ENCODE measurements at places on chromosomes 1 and 21.
A peak's percentile ranks its signal among the peaks of the same experiment; 100 is the strongest.

DNA sequence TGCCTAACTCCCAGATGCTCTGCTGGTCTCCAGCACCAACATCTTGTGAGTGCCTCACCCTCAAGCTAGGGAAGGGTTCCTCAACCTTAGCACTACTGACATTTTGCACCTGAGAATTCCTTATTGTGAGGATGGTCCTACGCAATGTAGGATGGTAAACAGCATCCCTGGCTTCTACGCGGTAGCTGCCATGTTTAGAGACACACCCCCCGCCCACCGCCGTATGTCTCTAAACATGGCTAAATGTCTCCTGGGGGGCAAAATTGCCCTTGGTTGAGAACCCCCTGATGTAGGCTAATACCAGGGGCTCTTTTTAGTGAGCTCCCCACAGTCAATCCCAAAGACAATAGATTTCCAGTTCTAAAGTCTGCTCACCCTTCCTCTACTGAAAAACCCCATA lies 2.5 kb upstream of the MAP7D1 start:
- DNase-seq: no peak

DNA sequence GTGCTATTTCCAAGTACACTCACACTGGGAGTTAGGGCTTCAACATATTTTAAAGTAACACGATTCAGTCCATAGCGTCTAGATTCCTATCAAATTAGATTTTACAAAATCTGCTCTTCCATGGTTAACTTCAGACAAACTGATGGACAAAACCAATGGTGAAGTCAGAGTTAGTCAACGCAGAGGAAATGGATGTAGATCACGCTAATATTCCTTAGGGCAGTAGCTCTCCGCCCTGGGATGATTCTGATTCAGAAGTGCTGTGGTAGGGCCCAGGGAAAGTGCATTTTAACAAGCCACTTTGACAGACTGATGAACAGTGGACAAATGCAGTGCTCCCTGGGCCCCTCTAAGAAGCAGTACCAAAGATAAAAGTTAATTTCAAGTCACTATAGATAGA lies 83.2 kb downstream of the HIVEP3 start:
- peak; percentile 66 for DNase-seq

DNA sequence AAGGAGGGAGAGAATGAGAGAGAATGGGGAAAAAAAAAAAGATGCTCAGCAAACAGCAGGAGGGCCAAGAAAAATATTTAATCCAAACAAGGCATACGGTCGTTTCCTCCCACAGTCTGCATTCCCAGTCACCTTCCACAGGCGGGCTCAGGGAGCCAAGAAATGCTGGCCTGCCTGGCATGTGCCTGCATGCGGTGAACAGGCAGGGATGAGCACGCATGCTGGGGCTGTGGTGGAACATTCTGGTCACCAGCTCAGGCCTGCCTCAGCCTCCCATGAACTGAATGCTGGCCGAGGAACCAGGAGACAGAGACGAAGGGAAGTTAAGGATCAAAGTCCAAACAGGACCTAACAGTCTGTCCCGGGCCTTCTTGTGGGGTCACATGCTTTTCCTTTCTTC lies 335.3 kb downstream of the ASTN1 start:
- DNase-seq: no peak

DNA sequence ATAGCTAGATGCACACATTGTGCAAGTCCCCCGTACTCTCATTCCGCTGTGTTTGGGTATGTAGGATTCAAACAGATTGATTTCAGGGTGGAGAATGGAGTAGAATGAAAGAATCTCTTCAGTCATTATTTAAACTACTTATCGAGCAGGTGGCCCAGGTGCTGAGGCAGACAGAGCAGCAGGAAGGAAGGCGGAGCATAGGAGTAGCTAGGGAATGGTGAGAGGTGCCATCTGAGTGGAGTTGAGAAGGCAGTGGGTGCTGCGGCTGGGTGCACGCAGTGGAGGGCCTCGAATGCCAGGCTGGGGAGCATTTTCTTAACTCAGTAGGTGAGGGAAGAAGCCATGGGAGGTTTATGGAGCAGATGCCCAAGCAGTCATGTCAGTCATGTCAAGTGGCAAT lies 45.2 kb upstream of the CD101 start:
- no peak for DNase-seq

- DNase-seq: peak; percentile 14
Observed at GRCh38 chr21:16420031-16420724, 690.4 kb downstream of the USP25 start.

- no peak for DNase-seq
Observed at GRCh38 chr1:201493757-201494617, 12.9 kb downstream of the CSRP1 start.

DNA sequence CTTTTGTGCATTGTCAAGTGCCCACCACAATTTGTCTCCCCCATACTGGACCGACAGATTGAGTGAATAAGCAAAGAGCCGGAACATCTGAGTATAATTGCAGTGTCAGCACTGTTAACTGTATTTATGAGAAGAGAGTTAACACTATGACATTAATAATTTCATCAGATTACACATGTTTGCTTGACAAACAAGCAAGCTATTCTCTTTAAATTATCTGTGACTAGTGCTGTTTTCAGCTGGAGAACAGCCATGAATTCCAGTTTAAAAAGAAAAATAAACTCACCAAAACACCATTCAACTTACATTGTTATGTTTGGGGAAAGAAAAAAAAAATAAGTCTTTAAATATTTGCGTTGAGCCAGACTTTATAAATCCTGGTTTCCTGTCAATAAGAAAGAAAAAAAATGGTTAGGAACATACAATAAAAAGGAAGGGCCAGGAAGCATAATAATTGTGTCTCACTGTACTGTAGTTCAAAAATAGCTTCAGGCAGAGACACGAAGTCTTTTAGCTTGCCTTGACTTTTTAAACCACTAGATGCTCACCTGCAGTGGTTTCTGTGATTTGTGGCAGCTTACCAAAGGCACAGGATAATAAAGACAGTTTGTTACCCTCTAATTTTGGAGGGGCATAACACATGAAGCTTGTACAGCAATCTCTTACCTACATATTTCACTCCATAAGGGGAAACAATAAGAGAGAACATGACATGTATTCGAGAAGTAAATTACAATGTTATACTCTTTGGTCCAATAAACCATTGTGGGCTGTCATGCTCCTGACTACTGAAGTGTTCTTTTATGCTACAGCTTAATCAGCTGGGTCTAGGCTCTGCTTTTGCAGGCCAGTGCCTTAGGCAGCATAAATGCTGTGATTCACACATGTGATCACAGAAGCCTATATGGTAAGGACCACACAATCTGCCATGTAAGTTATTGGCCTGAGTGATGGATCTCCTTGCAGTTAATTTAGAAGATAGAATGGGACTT lies 302.0 kb upstream of the ADGRL2 start:
- no peak for DNase-seq

DNA sequence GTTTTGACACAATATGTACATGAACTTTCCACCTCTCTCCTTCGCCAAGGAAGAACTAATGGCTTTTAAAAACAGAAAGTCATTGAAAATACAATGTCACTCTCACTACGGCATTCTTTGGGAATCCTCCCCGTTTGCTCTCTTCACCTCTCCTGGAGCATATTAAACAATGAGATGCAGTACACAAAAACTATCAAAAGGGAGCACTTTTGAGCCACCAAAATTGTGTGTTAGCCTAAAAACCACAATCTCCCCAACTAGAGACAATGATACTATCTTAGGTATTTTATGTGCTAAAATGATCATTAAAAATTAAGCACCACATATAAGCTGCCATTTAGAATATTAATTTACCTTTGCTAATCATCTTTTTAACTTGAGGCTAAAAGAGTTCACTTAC lies 425.5 kb downstream of the KCTD3 start:
- peak; percentile 55 for DNase-seq

GRCh38 chr1:227887697-227888403 lies 59.9 kb downstream of the WNT9A start:
- DNase-seq: no peak

DNA sequence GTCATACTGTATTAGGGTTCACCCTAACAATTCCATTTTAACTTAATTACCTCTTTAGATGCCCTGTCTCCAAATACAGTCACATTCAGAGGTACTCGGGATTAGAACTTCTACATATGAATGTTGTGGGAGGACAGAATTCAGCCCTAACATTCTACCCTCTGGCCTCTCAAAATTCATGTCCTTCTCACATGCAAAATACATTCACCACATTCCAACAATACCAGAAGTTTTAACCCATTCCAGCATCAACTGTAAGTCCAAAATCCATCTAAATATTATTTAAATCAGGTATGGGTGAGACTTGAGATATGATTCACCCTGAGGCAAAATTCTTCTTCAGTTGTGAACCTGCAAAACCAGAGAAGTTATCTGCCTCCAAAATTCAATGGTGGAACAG lies 14.5 kb downstream of the LY9 start:
- DNase-seq: no peak

- DNase-seq: no peak
Observed at GRCh38 chr1:180970333-180971079, 52.2 kb downstream of the STX6 start.

- peak; percentile 61 for DNase-seq
Observed at GRCh38 chr1:109864047-109864822, 46.4 kb upstream of the CSF1 start.

GRCh38 chr1:226100436-226101391 lies 38.2 kb downstream of the H3-3A start:
- DNase-seq: peak; percentile 38

DNA sequence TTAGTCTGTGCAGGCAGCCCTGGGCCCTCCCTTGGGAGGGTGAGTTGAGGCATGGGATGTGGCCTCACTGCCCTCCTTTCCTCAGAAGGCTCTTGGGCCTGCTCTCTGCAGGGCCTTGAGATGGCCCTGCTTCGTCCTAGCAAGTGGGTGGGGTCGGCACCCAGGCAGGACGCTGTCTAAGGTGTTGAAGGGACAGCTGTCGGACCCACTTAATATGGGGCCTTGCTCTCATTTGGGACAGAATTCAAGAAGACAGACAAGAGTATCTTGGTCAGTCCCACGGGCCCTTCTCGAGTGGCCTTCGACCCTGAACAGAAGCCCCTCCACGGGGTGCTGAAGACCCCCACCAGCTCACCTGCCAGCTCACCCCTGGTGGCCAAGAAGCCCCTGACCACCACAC lies 26.0 kb upstream of the PDXK start:
- no peak for DNase-seq

GRCh38 chr1:48532976-48533375 lies 61.0 kb upstream of the SPATA6 start:
- no peak for DNase-seq

- DNase-seq: peak; percentile 55
Observed at GRCh38 chr1:180231506-180231921, 1.4 kb downstream of the LHX4 start.

DNA sequence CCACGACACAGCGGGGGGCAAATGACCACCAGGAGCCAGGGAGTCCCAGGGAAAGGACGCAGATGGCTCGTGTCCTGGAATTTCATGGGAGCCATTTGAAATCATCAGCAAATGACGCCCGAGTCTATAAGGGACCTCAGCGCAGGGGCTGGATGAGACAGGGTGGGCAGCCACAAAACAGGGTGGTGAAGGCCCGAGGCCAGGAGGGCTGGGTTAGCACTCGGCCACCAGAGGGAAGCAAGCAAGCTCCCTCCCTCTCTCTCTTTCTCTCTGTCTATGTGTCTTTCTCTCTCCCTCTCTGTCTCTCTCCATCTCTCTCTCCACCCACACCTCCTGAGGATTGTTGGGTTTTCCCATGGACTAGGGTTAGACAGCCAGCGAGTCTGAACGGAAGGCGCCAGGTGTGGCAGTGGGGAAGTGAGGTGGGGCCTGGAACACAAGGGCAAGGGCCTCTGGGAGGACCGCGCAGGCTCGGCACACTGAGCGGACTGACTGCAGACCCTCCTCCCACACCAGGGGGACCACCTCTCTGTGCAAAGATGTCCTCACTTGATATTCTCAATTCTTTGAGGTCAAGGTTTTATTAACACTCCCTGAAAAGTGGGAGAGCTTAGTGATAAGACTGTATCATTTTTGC lies 73.8 kb upstream of the TMPRSS2 start:
- no peak for DNase-seq

- no peak for DNase-seq
Observed at GRCh38 chr1:68117416-68117815, 67.0 kb upstream of the DIRAS3 start.

DNA sequence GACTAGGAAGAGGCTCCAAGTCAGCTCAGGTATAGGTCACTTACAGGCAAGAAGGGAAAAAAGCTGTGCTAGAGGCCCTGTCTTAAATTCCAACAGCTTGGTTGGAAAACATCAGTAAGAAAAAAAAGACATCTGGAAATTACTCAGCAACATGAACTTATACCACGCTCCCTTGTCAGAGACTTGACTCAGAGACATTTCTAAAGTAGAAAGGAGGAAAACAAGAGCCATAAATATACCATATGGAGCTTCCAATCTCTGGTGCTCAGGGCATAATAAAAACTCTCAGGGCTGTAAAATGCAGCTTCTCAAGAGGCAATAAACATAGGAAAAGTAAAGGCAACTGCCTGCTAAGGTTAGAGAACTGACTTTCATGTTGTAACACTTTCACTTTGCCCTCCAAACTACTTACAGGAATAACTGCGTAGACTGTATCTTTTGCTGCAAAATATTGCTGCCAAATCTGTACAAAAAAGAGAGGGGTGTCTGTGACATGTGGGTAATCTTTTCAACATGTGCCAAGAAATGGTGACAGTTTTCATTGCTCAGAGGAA lies 14.7 kb downstream of the ATPAF1 start:
- peak; percentile 67 for DNase-seq

DNA sequence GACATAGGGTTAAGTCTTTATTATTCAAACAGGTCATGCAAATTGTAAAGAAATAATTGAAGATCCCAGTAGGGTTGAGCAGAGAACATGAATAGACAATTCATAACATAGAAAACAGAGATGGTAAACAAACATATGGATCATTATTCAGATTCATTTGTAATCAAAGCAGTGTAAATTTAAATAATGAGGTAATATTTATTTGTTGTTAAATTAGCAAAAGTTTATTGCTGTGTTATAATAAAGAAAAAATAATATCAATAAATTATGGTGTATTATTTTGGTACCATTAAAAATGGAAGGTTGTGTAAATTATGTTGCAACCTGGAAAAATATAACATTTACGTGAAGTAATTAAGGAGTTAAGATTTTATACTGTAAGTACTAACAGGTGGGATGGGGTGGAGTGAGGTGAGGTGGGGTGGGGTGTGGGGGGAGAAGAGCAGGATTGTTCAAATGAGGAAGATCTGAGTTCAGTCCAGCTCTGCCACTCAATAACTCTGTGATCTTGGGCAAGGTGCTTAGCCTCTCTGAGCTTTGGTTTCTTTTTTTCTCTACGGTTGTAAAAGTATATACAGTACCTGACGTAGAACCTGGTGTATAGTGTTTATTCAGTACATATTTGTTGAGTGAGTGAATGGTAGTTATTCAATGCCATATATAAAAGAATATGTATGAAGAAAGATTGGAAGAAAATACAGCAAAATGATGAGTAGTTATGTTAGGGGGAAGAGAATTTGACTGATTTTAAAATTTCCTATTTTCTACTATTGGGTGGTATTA lies 140.3 kb upstream of the KIF26B start:
- DNase-seq: no peak

GRCh38 chr21:44398499-44398898 lies 45.1 kb downstream of the TRPM2 start:
- DNase-seq: no peak

GRCh38 chr1:205632669-205633169 lies 908 bp upstream of the ELK4 start:
- peak; percentile 28 for DNase-seq

All from GM23248 (cell line).